ENCODE measurements at places on chromosomes 5 and 9.

GRCh38 chr5:6729386-6730310, 16.4 kb downstream of the TENT4A start:
- DNase-seq: no peak

DNA sequence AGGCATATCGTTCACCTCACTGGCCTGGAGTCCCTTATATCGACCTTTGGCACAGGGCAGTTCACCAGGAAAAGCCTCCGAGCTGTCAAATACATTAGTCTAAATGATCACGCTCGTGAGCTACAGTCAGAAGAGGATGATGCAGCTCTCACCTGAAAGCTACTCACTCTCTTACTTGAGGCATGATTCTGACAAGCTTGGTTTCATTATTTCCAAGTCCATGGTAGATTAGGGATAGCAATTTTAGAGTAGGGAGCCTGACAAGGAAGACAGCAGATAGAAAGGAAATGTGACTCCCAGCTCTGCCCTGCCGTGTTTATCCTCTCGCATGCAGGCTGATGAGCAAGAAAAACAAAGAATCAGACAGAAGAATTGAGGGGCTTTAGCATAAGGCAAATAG, 98.0 kb upstream of the MAP1B start:
- DNase-seq: no peak

DNA sequence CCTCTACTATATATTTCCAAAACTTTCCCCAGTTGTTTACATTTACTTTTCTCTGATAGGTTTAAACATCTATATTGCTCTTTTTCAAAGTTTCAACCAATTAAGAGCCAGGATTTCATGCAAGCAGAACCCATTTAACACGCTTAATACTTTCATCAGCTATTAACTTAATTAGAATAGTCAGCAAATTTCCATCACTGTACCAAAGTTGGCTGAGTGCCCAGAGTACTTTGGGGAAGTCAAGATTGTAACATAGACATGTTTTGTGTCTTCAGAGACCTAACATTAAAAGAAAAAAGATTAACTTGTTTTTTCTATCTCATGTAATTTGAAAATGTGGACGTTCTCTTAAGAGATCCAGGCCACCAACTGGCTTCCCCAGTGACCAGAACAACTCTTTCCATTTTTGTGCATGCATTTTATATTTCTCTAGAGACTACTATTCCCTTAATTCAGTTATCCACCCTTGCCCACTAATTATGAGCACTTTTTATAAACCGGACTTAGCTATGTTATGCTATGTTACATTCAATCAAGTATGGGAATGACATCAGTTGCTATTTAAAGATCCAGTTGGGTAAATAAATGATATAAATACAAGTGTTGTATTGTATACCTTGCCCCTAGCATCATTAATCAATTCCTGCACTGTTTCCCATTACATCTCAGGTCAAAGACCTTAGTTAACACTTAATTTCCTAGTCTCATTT, 478.1 kb upstream of the NMUR2 start:
- no peak for DNase-seq

DNA sequence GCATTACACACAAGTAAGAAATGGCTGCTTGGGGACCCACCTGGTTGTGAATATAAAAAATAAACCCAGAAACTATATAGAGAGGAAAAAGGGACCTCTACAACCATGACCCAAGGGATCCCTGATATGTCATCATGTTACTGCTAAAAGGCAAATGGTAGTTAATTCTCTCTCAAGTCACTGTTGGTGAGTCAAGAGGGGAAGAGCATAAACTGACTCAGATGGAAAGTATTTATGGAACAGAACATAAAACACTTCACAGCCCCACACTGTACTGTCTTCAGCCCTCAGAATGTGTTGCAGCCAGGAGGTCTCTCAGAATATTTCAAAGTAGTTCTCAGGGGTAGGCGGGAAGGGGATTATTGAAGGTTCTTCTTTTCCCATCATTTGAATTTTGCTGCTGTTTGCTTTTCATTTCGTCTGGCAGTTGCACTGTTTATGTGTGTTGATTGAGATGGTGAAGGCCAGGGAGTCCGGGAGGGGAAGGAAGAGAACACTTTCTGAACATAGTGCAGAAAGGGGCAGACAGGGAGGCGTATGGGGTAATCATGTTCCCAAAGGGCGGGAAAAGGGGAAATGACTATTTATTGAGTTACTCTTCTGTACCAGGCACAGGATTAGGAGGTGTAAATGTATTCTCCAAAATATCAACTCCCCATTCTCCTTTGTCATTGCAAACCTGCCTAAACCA, 85.5 kb downstream of the TEK start:
- no peak for DNase-seq

DNA sequence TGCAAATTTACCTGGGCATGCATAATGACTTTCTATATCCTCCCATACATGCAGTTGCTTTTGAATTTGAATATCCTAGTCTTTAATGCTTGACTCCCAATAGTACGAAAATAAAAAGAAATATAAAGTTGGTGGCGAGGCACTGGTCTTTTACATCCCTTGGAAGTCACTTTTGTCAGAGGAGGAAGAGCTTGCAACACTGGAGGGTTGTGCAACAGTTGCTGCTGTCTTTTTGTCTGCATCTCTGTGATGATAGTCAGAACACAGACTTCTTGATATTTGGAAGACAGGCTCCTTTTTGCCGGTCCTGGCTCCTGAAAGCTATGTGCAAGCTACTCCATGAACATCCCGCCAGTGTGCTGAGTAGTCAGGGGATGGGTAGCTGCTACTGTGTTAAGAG, 16.8 kb upstream of the SGCD start:
- DNase-seq: no peak

DNA sequence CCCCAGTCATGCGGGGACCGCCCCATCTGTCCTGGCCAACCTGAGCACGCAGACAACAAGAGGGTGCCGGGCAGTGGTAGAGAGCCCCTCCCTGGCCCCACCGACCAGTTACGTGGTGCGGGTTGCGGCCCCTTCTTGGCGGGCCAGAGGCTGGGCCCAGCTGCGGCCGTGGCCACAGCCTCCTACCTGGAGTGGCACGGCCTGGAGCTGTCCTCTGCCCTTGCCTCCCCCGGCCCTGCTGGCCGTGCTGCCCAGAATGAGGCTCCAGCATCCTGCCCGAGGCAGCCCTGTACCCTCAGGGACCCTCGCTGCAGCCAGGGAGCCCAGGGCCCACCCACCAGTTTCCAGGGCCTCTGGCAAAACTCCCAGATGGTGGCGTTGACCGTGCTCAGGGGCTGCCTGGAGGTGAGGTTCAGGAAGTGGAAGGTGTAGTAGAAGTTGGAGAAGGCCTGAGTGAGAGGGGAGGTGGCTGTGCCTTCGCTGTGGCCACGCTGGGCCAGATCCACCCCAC, 5.7 kb downstream of the ENTPD8 start:
- no peak for DNase-seq

DNA sequence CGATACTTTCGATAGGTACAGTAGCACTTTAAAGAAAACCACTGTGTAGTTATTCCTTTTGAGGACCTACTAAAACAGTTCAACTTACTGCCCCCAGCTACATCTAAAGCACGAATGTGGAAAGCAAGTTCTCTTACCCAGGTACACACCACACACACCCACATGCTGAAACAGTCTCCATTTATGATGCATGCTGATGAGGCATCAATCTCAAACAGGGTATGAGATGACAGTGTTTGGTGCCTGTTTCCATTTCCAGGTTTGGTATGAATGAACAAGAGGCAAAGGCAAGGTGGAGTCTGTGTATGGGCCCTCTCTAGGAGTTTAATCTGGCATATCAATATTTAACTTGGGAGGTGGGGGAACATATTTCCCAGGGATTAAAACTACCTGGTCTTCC, 13.9 kb downstream of the HMGXB3 start:
- DNase-seq: no peak

DNA sequence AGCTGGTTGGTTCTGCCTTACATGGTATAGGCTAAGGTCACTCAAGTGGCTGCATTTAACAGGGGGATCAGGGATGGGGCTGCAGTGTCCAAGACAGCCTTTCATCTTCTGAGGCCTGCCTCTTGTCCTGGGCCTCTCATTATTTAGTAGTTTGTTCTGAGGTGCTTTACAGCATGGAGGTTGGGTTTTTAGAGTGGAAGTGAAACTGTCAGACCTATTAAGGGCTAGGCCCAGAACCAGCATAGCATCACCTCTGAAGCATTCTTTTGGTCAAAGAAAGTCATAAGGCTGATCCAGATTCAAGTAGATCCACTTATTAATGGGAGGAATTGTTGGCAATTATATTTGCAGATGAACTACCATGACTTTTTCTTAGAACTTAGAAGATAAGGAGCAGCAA, 146.0 kb upstream of the NMUR2 start:
- no peak for DNase-seq

DNA sequence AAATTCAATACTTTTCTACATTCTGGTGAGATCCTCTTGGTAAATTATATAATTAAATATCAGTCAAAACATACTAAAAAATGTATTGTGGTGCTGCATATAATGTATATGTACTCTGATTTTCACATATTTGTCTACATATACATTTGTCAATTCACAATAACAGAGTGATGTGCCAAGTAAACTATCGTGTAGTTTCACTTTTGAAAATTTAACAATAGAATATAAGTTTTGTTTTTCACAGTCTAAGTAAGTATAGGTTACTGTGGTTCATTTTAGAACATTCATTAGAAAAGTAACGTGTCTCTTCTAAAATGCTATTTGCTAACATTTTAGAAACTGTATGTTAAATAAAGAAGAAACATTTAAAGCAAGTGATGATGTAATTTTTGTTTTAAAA, 73.6 kb downstream of the NR3C1 start:
- DNase-seq: no peak

GRCh38 chr5:32639943-32640342, 54.6 kb downstream of the SUB1 start:
- no peak for DNase-seq

Measured in D721Med (cell line).